ENCODE measurements at places on chromosomes 11 and 22.

DNA sequence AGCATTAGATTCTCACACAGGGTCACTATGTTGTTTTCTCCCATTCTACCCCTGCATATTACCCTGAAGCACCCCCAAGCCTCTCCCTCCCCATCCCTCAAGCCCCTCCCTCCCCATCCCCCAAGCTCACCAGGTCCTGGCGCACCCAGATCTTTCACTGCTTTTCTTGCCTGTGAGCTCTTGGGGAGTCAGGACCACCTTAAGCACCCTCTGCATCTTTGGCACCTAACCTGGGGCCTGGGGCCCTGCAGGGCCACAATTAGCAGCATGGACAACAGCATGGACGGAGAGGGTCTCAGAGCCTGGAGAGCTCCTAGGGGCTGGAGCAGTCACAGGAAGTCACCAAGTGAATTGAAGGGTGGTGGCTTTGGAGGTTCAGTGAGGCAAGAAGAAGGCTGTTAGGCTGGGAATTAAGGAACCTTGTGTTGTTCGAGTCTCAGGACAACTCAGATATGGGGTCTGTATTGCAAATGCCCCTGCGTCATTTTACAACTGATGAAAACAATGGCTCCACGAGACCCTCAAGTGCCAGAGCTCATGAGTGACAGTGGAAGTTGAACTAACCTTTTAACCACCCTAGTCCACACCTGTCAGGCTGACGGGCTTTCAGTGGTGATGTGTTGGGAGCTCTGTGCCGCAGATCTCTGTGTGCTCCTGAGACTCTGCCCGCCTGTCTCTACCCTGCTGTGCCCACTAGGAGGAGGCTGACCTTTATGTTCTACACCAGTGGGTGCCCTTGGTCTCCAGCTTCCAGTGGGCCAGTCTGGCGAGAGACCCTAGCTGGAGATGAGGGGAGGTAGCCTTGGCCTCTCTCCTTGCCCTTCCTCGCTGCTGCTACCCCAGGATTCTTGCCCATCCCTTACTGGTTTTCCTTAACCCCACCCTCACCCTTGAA lies 111.3 kb upstream of the OR4B1 start:
- DNase-seq, result no peak
- H3K27me3 ChIP-seq, result no peaks in the 10 kb centered on the region
- no peak overlapping the region for H3K4me3 ChIP-seq
- H3K27ac ChIP-seq, result no peak overlapping the region
- H3K36me3 ChIP-seq, result no peaks in the 10 kb centered on the region
- peaks cover 3% of the 10 kb centered on the region for H3K4me1 ChIP-seq

GRCh38 chr22:47304191-47304831 lies 541.9 kb downstream of the TBC1D22A start:
- no peak for DNase-seq
- H3K4me1 ChIP-seq, result no peaks in the 10 kb centered on the region
- no peak overlapping the region for H3K4me3 ChIP-seq
- H3K27me3 ChIP-seq, result no peaks in the 10 kb centered on the region

- peaks cover 2% of the 10 kb centered on the region for H3K4me1 ChIP-seq
- no peak overlapping the region for H3K27ac ChIP-seq
- peak overlapping the region; percentile 71 for H3K4me3 ChIP-seq
- no peaks in the 10 kb centered on the region for H3K27me3 ChIP-seq
- no peaks in the 10 kb centered on the region for H3K36me3 ChIP-seq
- DNase-seq, result no peak
These were observed 361 bp downstream of the CTSD start for GRCh38 chr11:1763336-1763795.

DNA sequence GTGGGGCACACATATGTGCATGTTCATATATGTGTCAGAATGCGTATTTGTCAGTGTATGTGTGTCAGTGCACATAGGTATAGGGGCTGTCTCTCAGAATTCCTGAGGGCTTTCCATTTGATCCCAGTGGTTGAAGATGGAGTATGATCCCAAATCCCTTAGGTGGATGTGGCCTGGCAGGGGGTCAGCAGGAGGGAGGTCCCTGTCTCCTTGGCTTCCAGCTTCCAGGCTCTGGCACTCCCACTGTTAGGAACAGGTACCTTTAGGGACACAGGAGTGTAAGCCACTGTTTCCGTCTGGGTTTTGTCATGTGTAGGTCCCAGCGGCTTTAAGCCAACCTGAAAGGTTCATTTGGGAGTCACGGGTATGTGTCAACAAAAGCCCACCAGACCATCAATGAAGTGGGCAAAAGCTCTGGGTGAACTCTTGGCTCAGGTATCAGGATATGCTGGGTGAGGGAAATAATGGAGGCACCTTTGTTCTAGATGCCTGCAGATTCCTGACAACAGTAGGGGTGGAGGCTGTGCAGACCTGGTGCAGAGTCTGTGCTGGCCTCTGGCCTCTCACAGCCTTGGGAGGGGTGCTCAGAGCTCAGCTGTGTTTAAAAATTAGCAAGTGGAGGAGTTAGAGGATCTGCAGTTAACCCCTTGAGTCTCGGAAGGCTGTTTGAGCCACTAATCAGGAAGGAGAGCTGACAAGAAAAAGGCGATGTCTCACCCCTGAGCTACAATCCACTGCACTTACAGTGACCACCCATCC lies 9.0 kb downstream of the KCNQ1OT1 start:
- no peak overlapping the region for H3K4me3 ChIP-seq
- H3K36me3 ChIP-seq, result no peaks in the 10 kb centered on the region
- peaks cover 25% of the 10 kb centered on the region for H3K4me1 ChIP-seq
- no peak overlapping the region for H3K27ac ChIP-seq
- peak; percentile 35 for DNase-seq

GRCh38 chr11:132605825-132606570 lies 926.3 kb downstream of the OPCML start:
- no peak overlapping the region for H3K4me3 ChIP-seq
- no peaks in the 10 kb centered on the region for H3K4me1 ChIP-seq
- H3K27ac ChIP-seq, result no peak overlapping the region
- no peaks in the 10 kb centered on the region for H3K36me3 ChIP-seq
- no peak for DNase-seq

DNA sequence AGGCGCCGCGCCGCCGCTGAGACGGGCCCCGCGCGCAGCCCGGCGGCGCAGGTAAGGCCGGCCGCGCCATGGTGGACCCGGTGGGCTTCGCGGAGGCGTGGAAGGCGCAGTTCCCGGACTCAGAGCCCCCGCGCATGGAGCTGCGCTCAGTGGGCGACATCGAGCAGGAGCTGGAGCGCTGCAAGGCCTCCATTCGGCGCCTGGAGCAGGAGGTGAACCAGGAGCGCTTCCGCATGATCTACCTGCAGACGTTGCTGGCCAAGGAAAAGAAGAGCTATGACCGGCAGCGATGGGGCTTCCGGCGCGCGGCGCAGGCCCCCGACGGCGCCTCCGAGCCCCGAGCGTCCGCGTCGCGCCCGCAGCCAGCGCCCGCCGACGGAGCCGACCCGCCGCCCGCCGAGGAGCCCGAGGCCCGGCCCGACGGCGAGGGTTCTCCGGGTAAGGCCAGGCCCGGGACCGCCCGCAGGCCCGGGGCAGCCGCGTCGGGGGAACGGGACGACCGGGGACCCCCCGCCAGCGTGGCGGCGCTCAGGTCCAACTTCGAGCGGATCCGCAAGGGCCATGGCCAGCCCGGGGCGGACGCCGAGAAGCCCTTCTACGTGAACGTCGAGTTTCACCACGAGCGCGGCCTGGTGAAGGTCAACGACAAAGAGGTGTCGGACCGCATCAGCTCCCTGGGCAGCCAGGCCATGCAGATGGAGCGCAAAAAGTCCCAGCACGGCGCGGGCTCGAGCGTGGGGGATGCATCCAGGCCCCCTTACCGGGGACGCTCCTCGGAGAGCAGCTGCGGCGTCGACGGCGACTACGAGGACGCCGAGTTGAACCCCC lies 798 bp downstream of the BCR start:
- H3K27me3 ChIP-seq, result no peaks in the 10 kb centered on the region
- peak overlapping the region; percentile 58 for H3K27ac ChIP-seq
- H3K36me3 ChIP-seq, result no peaks in the 10 kb centered on the region
- H3K4me1 ChIP-seq, result peaks cover 17% of the 10 kb centered on the region
- DNase-seq, result peak; percentile 55

DNA sequence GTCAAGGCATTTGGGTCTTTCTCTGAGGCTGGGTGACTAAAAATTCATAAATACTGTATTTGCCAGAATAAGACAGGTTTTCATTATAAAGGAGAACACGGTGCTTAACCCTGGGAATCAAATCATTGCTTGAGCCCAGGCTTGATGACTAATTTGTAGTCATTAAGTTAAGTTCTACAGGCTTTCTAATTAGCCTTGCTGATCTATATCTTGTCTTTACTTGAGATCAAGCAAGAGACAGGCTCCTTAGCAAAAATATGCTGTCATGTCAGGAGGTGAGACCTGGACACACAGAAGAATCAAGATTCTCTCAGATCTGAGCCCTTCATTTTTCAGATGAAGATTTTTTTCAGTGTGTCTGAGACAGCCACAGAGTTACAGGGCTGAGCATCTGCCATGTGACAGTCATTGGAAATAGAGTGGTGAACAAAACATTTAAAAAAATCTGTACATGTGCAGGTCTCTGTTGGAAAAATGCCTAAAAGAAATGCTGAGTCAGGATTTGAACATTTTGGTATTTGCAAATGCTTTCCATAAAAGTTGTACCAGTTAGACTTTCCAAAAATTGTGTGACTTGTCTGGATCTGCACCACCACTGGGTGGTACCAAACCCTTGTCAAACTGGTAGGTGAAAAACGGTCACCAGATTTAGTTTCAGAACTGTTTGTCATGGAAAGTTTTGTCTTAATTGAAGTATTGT lies 14.6 kb downstream of the ACAT1 start:
- no peaks in the 10 kb centered on the region for H3K36me3 ChIP-seq
- H3K4me3 ChIP-seq, result no peak overlapping the region
- DNase-seq, result no peak
- H3K4me1 ChIP-seq, result no peaks in the 10 kb centered on the region
- no peaks in the 10 kb centered on the region for H3K27me3 ChIP-seq

DNA sequence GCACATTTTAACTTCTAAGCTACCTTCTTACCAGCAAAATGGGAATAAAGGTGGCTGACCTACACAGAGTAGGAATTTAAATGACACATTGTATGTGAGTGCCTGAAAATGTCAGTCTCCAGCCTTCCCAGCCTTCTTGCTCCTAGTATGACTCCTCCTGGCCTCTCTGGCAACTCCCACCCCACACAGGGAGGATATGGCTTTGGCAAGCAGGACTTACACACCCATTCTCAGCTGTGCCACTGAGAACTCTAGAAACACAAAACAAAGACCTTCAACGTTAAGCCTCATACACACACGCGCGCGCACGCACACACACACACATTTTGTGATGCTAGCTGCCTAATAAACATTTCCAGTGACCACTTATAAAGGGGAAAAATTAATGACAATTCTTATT lies 65.8 kb downstream of the PACSIN2 start:
- H3K27ac ChIP-seq, result no peak overlapping the region
- H3K4me1 ChIP-seq, result peaks cover 7% of the 10 kb centered on the region
- peak; percentile 58 for DNase-seq
- H3K36me3 ChIP-seq, result no peaks in the 10 kb centered on the region
- H3K4me3 ChIP-seq, result no peak overlapping the region
- H3K27me3 ChIP-seq, result no peaks in the 10 kb centered on the region

DNA sequence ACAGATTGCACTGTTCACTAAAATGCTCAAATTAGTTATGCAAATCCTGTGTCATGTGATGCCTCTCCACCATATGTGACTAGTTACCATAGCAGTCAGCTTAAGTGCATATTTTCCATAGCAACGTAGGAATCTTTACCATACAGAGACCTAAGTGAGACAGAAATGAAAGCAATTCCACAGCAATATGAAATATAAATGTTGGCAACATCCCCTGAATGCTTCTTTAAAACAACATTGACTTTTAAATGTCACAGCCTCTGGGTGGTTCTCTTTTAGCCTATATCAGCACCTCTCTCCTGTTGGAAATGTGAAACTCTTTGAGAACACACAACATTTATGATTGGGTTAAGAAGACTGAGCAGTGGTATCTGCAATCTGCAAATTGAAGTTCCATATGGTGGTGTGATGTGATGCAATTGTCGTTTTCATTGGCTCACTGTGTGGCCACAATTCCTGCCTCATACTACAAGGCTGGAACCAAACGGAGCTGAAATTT lies 814.6 kb downstream of the DLG2 start:
- no peak for DNase-seq
- no peak overlapping the region for H3K27ac ChIP-seq
- peaks cover 2% of the 10 kb centered on the region for H3K27me3 ChIP-seq
- no peaks in the 10 kb centered on the region for H3K4me1 ChIP-seq

- no peaks in the 10 kb centered on the region for H3K36me3 ChIP-seq
- H3K27ac ChIP-seq, result no peak overlapping the region
- no peaks in the 10 kb centered on the region for H3K4me1 ChIP-seq
- no peaks in the 10 kb centered on the region for H3K27me3 ChIP-seq
- DNase-seq, result no peak
These were observed 41.9 kb downstream of the ANO5 start for GRCh38 chr11:22234743-22235142.

DNA sequence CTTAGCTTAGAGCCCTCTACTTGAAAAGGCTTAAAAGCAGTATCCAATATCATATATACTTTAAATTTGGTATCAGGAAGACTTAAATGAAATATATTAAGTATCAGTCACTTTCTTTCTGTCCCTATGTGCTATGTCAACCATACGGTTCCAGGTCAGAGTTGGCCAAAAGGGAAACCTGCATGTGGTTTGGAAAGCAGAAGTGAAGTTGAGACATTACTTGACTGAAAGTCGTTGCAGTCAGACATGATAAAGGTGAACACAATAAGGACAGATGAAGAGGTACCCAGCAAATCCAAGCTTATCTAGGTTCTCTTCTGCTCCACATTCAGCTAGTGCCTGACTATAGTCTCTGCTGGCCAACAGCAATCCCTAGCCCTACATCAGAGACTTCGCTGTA lies 336.8 kb downstream of the KCNA4 start:
- H3K27ac ChIP-seq, result no peak overlapping the region
- H3K36me3 ChIP-seq, result no peaks in the 10 kb centered on the region
- no peaks in the 10 kb centered on the region for H3K4me1 ChIP-seq
- H3K4me3 ChIP-seq, result no peak overlapping the region
- H3K27me3 ChIP-seq, result no peaks in the 10 kb centered on the region

DNA sequence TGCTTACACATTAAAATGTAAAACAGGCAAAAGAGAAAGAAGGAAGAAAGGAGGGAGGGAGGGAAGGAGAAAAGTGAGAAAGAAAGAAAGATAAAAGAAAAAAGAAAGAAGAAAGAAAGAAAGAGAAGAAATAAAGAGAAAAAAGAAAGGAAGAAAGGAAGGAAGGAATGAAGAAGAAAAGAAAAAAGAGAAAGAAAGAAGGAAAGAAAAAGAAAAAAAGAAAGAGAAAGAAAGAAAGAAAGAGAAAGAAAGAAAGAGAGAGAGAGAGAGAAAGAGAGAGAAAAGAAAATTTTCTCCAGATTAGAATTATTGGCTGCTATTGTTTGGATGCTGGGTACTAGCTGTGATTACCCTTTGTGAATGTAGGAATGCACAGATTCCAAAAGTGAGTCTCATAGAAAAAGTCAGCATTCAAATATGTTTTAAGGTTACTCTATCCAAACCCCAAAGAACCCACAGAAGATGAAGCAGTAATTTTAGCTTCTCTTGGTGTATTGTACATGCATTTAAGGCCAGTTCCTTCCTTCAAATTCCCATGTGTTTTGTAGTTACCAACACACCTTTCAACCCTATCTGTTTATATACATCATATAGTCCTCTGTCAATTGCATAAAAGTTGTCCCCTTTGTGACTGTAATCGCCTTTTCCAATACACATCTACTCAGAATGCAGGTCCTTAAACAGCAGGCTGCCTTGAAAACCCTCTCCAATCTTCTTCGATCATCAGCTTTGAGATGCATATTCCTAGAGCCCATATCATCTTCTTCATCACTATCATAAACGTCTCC lies 789 bp upstream of the FAM111A start:
- H3K27me3 ChIP-seq, result peaks cover 2% of the 10 kb centered on the region
- DNase-seq, result no peak
